ENCODE measurements at places on chromosomes 6 and 20.

DNA sequence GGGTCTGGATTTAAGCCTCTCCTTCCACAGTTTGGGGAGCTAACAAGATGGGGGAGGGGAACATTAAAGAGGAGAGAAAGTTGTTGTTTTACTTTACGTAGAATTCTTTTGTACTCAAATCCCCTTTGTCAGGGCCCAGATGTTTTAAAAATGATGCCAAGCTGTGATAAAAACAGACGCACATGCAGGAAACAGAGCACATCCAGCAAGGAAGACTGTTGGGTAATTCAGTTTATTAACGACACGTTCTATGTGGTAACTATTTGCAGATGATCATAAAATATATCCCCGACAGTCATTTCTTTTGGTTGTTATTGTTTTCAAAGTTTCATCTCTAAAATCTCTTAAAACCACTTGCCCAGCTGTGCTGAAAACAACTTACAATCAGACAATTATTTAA lies 307.0 kb upstream of the PRDM1 start:
- DNase-seq = no peak

DNA sequence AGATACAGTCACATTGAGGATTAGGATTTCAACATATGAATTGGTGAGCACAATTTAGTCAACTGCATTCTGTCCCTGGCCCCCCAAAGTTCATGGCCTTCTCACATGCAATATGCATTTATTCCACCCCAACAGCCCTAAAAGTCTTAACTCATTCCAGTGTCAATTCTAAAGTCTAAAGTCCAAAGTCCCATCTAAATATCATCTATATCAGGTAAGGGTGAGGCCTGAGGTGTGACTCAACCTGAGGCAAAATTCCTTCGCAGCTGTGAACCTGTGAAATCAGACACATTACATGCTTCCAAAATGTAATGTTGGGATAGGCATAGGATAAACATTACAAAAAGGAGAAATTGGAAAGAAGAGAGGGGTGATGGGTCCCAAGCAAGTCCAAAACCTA lies 27.8 kb downstream of the CLIC5 start:
- DNase-seq = no peak

DNA sequence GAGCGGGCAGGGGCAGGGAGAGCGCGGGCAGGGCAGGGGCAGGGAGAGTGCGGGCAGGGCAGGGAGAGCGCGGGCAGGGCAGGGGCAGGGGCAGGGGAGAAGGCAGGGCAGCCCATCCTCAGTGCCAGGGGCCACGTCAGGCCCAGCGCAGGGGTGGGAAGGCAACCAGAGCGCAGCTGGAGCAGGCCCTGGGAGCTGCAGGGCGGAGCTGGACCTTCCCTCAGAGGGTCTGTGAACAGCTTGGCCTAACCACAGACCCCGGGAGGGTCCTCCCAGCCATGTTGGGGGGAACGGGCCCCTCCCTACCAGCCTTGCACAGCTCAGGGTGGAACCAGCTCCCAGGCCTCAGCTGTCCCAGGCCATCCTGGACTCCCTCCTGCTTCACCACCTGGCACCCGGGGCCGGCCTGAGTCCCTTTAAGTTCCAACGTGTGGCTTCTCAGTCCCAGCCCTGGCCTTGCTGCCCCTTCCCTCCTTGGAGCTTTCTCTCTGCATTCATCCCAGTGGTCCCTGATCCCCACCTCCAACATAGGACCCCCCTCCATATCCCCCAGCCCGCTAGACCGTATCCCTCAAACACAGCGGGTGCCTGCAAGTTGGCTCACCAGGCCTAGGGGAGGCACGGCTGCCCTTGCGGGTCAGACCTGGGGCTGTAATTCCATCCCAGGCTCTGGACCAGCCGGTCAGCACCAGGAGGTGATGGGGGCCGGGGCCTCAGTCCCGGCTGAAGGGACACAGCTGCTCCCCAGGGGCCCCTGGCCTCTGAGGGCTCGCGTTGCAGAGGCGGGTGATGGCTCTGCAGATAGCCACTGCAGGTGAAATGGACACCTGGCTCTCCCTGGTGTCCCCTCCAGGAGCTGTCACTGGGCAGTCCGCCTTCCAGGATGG lies 5.6 kb upstream of the ZBTB46 start:
- no peak for DNase-seq

- no peak for DNase-seq
Observed at GRCh38 chr6:108714766-108715414, 133.3 kb upstream of the ARMC2 start.

DNA sequence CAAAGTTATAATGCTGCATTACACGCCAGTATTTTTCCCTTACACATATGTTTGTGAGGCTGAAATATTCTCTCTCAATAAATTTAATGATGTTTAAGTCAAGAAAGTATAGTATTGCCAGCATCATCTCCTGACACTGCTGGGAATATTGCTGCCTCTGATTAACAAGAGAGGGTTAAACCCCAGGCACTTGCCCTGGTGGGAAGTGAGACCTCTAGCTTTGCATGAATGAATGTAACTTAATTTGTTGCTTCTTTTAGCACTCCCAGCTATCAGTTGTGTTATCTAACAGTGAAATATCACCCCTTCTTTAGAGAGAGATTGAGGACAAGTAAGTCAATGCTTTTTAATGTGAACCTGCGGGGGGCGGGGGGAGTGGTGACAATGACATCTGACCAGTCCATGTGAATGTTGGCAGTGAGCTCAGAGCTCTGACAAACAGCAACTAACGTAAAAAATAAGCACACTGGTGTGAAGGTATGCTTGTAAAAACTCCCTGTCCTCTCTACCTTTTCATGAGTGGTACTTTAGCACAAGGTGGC lies 9.8 kb downstream of the FOXA2 start:
- no peak for DNase-seq

- no peak for DNase-seq
Observed at GRCh38 chr6:15062516-15063252, 183.2 kb upstream of the JARID2 start.

DNA sequence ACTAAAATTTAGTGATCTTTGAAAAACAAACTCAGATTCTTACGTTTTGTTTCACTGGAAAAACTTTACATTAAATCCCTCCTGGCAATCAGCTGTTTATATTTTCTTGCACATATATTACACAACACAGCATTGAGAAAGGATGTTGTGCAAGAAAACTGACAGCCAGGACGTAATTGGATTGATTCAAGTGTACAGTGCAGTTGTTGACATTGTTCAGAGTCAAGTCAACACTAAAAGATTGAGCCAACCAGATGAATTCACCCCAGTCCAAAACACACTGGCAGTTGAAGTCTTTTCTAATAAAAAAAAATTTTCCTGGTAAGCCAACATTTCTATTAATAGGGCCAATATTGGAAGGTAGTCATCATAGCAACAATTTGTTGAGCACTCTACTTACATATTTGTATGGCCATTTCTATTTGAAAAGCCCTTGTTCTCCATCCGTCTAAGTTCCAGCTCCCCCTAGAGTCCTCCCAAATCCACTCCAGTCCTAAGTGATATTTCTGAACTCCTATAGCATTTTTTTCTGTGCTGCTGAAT lies 20.9 kb upstream of the VNN1 start:
- no peak for DNase-seq

DNA sequence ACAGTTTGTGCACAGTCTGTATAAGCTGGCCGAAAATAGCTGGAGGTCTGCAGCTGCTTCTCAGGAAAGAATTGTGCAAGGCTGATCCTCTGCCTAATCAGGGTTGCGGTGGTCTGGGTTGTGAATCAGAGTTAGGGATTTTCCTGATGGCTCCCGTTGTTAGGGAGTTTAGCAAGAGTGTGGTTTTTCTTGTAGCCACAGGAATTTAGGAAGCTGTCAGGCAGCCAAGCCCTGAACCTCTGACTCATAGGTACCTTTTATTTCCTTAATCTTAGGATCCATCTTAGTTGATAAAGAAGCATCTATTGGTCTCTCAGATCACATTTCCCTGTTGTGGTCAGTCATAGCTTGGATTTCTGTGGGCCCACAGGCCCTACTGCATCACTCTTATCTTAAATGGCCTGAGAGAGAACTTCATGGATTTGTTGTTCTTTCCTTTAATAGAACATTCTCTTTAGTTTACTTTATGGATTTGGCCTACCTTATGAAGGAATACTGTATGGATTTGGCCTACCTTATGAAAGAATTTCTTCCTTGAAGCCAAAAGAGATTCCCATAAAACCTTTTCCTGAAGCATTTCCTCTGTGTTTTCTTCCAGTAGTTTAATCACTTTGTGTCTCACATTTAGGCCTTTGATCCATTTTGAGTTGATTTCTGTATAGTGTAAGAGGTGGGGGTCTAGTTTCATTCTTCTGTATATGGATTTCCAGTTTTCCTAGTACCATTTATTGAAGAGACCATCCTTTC lies 10.3 kb downstream of the KIF25 start:
- no peak for DNase-seq

DNA sequence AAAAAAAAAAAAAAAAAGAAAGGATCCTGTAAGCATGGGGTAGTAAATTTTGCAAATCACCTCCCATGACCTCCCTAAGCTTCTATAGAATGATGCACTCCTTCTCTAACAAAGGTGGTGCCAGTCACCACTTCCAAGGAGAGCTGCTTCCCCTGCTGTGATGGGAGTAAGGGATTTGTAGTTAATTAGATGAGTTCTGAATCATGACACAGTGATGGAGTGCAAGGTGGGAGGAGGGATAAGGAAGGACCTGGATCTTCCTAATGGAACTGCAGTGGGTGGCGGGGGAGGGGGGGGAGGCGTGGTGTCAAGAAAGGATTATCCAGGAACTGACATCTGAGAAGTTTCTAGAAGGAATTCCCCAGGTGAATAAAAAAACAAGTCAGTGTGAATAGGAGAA lies 47.8 kb downstream of the NRN1 start:
- no peak for DNase-seq

GRCh38 chr6:124517339-124517738 lies 444.9 kb upstream of the RNF217 start:
- no peak for DNase-seq

DNA sequence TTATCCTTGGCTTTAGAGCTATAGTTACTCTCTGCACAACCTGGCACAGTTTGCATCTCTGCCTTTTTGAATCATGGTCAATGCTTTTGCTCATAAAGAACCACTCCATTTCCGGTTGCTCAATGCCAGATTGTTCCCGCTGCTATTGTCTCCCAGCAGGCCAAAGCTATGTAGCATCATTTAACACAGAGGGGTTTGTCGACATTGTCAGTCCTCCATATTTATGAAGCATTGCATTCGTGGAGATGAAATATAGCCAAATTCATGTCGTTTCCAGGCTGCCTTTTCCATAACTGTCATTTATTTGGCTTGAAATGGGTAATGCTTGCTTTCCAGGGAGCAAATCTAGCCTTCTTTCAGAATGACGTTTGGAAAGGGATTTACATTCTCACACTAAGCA lies 598.8 kb downstream of the EPHA7 start:
- DNase-seq = no peak

- DNase-seq = no peak
Observed at GRCh38 chr6:139337001-139337400, 37.4 kb downstream of the CITED2 start.

DNA sequence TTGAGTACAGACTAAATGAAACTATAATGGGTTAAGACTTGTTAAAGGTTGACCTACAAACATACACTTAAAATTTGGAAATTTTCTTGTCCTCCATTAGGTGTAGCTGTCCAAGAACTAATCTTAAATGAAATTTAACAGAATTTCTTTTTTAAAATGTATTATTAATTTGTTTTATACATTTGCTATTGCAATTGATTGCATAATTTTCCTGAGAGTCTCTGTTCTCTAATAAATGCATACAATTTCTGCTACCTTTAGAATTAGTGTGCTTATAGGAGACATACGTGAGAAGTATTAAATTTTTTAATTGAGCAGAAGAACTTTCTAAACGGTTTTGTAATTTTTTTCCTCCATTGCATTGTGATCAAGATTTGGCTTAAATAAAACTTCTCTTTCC lies 1.5 kb downstream of the FAM135A start:
- DNase-seq = no peak

DNA sequence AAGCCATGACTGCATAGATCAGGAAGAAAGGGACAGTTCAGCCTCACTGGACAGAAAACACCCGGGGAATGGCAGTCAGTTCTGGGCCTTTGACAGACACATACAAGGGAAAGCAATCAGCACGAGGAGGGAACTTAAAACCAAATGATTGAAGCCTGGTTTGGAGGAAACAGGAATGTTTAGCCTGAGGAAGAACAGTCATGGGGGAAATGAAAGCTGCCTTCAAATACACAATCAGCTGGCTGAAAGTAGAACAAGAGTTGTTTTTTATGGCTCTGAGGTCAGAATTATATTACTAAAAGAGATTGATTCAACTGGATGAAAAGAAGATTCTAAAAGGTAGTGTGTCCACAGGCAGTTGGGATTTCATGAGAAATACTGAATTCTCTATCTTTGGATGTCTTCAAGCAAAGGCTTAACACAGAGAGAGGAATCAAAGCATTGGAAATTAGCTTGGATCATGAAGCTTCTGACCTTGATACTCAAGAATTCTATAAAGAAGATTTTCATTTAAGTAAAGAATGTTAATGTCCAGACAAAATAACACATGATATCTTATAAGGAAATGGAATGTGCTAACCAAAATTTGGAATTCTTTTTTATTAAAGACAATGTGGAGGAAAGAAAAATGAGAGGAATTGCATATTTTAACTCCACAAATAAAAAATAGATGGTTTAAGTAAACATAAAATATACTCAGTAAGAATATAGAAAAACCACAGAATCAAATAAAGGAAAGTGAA lies 216.6 kb downstream of the IBTK start:
- no peak for DNase-seq

GRCh38 chr20:43514648-43514999 lies 7.1 kb downstream of the L3MBTL1 start:
- DNase-seq = peak; percentile 27

GRCh38 chr6:109718991-109719390 lies 27.9 kb downstream of the FIG4 start:
- DNase-seq = no peak

GRCh38 chr20:39627765-39628164 lies 665.6 kb downstream of the DHX35 start:
- no peak for DNase-seq

- no peak for DNase-seq
Observed at GRCh38 chr6:119347466-119348095, 2.0 kb downstream of the MAN1A1 start.

GRCh38 chr6:39684790-39685488 lies 40.3 kb downstream of the KIF6 start:
- DNase-seq = no peak

GRCh38 chr6:122614303-122614702 lies 4.1 kb downstream of the PKIB start:
- DNase-seq = no peak

GRCh38 chr6:151018046-151018445 lies 152.5 kb downstream of the MTHFD1L start:
- DNase-seq = no peak

- no peak for DNase-seq
Observed at GRCh38 chr6:72787391-72788031, 165.6 kb downstream of the KCNQ5 start.

- DNase-seq = no peak
Observed at GRCh38 chr6:86978251-86978650, 40.9 kb downstream of the HTR1E start.

GRCh38 chr6:27890445-27891319 lies 21.5 kb downstream of the OR2B2 start:
- no peak for DNase-seq

- DNase-seq = no peak
Observed at GRCh38 chr6:46320505-46320904, 149.7 kb upstream of the ENPP5 start.

All from progenitor cell of endocrine pancreas (in vitro differentiated cells).